ENCODE measurements at places on chromosomes 7 and 10.

GRCh38 chr10:33483124-33483815, 148.8 kb upstream of the NRP1 start:
- no peak for DNase-seq
- H3K4me1 ChIP-seq: peaks cover 36% of the 10 kb centered on the region
- H3K36me3 ChIP-seq: no peaks in the 10 kb centered on the region
- no peak overlapping the region for H3K27ac ChIP-seq

DNA sequence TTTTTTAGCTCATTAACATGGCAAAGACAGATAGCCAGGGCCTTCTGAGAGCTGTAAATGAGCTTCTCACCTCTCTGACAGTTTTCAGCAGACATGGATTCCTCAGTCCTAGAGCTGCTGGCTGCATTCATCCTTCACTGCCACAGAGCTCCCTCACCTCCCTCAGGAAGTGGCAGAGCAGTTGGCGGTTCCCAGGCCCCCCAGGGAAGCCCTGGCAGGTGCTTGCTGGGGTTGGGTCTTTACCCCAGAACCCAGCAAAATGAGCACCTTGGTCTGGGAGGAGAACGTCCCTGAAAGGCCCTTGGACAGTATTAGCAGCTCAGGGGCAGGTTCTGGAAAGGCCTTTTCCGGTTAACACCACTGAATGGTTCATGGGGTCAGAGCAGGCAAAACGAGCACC, 288.0 kb downstream of the PTPRN2 start:
- no peaks in the 10 kb centered on the region for H3K4me1 ChIP-seq
- no peak for DNase-seq
- H3K27ac ChIP-seq: no peak overlapping the region
- no peaks in the 10 kb centered on the region for H3K27me3 ChIP-seq
- no peak overlapping the region for H3K4me3 ChIP-seq
- peaks cover 3% of the 10 kb centered on the region for H3K36me3 ChIP-seq

GRCh38 chr10:774661-775244, 85.3 kb upstream of the DIP2C start:
- no peaks in the 10 kb centered on the region for H3K27me3 ChIP-seq
- no peak overlapping the region for H3K4me3 ChIP-seq
- no peak for DNase-seq
- H3K36me3 ChIP-seq: no peaks in the 10 kb centered on the region
- H3K4me1 ChIP-seq: no peaks in the 10 kb centered on the region

DNA sequence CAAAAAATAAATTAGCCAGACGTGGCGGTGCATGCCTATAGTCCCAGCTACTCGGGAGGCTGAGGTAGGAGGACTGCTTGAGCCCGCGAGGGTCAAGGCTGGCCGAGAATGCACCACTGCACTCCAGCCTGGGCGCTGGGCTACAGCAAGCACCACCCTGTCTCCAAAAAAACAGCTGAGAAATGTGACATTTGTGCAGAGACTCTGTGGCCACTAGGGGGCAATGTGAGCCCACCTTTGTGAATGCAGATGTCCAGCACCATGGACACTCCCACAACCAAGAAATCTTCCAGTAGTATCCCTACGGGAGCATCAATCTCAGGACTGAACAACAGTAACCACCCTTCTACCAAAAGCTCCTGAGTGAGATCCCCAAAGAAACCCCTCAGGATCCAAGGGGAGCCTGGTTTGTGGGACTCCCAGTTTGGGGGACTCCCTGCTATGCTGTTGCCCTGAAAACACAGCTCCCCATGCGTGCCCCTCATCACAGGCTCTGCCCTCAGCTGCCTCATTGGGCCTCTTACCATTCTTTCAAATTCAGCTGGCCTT, 6.2 kb upstream of the AHCYL2 start:
- H3K27ac ChIP-seq: no peak overlapping the region
- H3K36me3 ChIP-seq: peaks cover 15% of the 10 kb centered on the region
- no peak overlapping the region for H3K4me3 ChIP-seq
- peaks cover 7% of the 10 kb centered on the region for H3K4me1 ChIP-seq

DNA sequence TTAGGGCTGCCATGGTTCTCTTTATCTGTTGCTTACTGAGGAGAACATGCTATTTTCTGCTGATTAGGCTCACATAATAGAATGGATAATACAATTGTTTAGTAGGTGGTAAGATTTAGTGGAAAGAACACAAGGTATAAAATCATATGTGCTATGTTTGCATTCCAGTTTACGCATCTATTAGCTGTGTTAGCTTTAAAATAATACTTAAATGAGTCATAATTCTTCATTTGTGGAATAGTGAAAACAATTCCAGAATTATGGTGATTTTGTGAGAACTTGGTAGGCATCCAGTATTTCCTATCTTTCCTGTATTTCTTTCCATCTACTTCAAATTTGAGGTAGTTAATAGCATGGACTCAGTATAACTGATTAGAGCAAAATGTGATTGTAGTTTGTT, 1585.5 kb upstream of the LRRTM3 start:
- H3K4me3 ChIP-seq: no peak overlapping the region
- DNase-seq: no peak
- H3K27ac ChIP-seq: no peak overlapping the region
- H3K27me3 ChIP-seq: no peaks in the 10 kb centered on the region

DNA sequence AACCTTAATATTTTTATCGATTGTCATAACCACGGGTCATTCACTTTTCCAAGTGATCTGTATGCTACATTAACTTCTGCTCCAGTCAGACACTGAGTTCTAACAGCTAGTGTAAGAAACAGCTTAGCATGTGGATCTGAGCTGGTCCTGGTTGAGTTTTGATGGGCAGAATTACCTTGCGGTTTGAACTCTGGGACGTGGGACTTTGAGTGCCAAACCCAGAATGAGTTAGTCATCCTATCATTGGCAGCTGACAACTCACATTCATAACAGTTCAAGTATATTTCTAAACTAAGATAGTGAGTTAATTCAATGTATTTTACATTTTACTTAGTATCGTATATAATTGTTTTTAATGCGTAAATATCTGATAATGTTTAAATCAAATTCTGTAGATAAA, 43.2 kb downstream of the C7orf33 start:
- no peak for DNase-seq
- no peaks in the 10 kb centered on the region for H3K36me3 ChIP-seq
- peaks cover 9% of the 10 kb centered on the region for H3K4me1 ChIP-seq
- no peak overlapping the region for H3K4me3 ChIP-seq
- H3K27me3 ChIP-seq: no peaks in the 10 kb centered on the region

DNA sequence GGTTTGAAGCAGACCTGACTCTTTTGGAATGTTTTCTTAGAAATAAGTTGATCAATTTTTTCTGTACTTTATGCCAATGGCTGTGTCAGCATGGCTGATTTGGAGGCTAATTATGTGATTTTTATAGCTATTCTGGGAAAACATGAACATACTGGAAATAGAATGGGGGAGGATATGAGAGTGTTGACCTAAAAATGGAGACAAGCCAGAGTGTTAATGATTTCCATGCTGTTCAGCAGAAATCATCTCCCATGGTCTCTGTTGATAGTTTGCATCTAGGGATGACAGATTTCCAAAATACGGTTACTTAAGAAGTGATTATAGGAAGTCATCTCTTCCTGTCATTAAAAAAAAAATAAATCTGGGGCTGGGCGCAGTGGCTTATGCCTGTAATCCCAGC, 32.7 kb upstream of the DMTF1 start:
- H3K27me3 ChIP-seq: no peaks in the 10 kb centered on the region
- no peak overlapping the region for H3K4me3 ChIP-seq
- DNase-seq: no peak
- H3K4me1 ChIP-seq: no peaks in the 10 kb centered on the region
- H3K27ac ChIP-seq: no peak overlapping the region
- no peaks in the 10 kb centered on the region for H3K36me3 ChIP-seq

DNA sequence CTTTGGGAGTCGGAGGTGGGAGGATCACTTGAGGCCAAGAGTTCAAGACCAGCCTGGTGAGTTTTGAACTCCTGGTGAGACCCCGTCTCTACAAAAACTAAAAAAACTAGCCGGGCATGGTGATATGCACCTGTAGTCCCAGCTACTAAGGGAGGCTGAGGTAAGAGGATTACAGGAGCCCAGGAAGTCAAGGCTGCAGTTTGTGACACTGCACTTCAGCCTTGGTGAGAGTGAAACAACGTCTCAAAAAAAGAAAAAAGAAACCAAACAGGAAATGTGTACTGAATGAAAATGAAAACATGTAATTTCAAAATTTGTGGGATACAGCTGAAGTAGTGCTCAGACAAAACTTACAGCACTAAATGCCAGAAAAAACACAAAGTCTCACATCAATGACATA, 7.6 kb downstream of the ARHGAP12 start:
- H3K4me1 ChIP-seq: peaks cover 7% of the 10 kb centered on the region
- H3K36me3 ChIP-seq: peaks cover 3% of the 10 kb centered on the region
- H3K27ac ChIP-seq: no peak overlapping the region
- H3K27me3 ChIP-seq: no peaks in the 10 kb centered on the region

DNA sequence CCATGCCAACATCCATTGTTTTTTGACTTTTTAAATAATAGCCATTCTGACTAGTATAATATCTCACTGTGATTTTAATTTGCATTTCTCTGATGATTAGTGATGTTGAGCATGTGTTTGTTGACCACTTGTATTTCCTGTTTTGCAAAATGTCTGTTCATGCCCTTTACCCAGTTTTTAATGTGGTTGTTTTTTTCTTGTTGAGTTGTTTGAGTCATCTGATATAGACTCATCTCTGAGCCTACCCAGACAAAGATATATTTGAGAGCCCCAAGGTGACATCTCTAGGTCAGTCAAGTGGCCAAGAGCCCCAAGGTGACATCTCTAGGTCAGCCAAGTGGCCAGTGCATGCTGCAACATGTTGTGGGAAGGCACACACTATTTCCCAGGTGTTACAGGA, 224.7 kb downstream of the HECW1 start:
- peaks cover 14% of the 10 kb centered on the region for H3K4me1 ChIP-seq

DNA sequence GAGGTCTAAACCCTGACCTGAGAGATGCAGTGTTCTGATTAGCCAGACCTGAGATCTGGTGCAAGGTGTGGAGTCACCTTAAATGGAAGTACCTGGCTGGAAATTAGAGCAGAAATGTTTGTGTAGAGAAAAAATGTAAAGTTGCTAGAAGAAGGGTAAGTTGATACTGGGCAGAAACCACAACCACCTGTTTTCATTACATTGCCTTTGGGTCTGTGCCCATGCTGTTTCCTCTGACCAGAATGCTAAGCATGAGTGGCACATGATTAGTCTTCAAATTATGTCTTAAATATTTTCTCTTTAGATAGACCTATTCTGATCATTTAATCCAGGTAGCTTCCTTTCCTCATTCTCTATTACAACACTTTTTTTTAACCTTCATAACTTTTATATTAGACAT, 69.0 kb downstream of the CASD1 start:
- peaks cover 52% of the 10 kb centered on the region for H3K36me3 ChIP-seq
- H3K27ac ChIP-seq: no peak overlapping the region
- peaks cover 10% of the 10 kb centered on the region for H3K4me1 ChIP-seq
- no peak overlapping the region for H3K4me3 ChIP-seq

GRCh38 chr7:140495514-140496097, 16.3 kb upstream of the MKRN1 start:
- DNase-seq: no peak
- H3K4me3 ChIP-seq: no peak overlapping the region
- no peaks in the 10 kb centered on the region for H3K27me3 ChIP-seq
- H3K36me3 ChIP-seq: no peaks in the 10 kb centered on the region

Data from mesothelial cell of epicardium (in vitro differentiated cells).